ENCODE measurements at places on chromosomes 7 and 10.

GRCh38 chr7:98509836-98510235 lies 107.2 kb upstream of the NPTX2 start:
- no peak for DNase-seq

GRCh38 chr10:12984165-12984747 lies 17.3 kb downstream of the CCDC3 start:
- no peak for DNase-seq

- DNase-seq = no peak
Measured at GRCh38 chr10:124465003-124465776, 3.6 kb downstream of the LHPP start.

- DNase-seq = no peak
Measured at GRCh38 chr7:155191901-155192478, 105.7 kb upstream of the INSIG1 start.

GRCh38 chr7:157497744-157498651 lies 161.2 kb downstream of the DNAJB6 start:
- no peak for DNase-seq

- DNase-seq = no peak
Measured at GRCh38 chr10:72928798-72929197, 25.8 kb downstream of the PLA2G12B start.

DNA sequence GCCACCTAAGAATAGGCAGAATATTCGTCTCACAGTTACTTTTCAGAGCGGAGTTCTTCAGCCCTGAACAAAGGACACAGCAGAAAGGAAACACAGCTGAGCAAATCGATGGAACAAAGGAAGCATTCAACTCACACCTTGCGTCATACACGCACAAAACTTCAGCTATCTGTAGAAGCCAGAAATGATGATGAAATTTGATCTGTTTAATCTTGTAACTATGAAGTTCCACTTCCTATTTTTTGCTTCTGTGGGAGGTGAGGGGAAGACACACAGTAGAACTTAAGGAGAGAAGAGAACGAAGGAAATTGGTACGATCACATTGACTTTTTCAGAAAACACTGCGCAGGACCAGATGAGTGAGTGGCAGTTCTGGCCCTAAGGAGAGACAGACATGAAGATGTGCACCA lies 26.2 kb downstream of the FAM171A1 start:
- DNase-seq = peak; percentile 8

DNA sequence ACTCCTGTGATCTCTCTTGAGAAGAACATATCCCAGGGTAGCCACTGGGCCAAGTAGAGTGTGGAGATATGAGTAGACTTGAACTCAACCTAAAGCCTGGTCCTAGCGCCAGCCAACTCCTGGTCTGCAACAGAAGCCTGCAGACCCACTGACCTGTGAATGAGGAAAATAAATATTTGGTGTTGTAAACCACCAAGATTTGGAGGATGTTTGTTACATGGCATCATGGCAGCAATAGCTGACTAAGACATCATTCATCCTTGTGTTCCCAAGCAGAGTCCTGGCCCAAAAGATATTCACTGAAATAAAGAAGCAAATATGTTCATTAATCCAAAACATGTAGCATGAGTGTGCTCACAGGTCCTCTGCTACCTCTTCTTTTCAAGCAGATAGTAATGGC lies 26.0 kb upstream of the CHST3 start:
- no peak for DNase-seq

- no peak for DNase-seq
Measured at GRCh38 chr10:88508796-88509195, 74.3 kb downstream of the RNLS start.

DNA sequence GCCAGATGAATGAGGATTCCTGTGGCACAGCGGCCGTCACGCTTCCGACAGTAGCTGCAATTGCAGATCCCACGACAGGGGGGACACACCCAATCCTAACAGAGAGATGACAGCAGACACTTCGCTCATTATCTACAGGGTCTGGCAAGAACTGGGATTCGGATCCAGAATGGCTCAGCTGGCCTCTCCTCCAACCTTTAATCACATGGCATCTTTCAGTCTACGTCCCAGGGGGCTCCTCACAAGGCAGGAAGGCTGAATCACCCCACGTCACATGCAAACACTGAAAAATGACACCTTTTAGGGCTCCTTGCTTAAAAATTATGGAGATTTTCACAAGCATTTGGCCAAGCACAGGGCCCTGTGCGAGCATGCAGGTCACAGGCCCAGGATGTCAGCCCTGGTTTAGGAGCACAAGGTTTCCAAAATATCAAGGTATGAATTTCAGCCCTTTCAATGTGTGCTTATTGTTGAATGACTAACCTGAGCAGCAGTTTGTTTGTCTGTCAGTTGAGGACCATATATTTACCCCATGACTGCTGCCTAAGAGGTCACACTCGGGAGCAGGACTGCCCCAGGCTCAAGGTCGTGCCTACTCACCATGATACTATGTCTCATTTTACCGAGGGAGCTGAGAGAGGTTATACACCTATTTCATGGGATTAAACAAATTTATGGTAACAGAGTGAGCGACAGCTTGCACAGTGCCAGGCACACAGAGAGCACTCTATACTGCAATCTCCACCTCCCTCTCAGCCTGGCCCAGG lies 42.5 kb downstream of the CDCA7L start:
- no peak for DNase-seq

Measured in fibroblast of the conjunctiva (primary cell).